RWPE2 (cell line): ENCODE measurements at places on chromosomes 1 and 21.

DNA sequence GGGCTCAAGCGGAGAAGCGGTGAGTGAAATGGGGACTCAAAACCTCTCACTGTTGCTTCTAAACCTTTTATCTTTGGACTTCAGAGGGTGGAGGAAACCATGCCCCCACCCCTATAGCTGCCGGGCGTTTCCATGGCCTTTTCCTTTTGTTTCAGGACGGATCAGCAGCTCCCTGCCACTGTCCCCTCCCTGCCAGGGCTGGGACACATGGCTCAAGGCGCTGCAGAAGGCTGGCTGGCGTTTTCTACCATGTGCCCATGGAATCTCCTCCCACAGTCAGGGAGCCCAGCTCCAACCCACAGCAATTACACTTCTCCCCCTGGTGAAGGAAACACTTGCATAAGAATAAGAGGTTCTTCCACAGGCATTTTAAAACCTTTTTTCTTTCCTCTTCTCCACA lies 812.7 kb downstream of the PLA2G4A start:
- H3K4me1 ChIP-seq, result no peaks in the 10 kb centered on the region
- no peaks in the 10 kb centered on the region for H3K27me3 ChIP-seq
- no peak overlapping the region for H3K27ac ChIP-seq

DNA sequence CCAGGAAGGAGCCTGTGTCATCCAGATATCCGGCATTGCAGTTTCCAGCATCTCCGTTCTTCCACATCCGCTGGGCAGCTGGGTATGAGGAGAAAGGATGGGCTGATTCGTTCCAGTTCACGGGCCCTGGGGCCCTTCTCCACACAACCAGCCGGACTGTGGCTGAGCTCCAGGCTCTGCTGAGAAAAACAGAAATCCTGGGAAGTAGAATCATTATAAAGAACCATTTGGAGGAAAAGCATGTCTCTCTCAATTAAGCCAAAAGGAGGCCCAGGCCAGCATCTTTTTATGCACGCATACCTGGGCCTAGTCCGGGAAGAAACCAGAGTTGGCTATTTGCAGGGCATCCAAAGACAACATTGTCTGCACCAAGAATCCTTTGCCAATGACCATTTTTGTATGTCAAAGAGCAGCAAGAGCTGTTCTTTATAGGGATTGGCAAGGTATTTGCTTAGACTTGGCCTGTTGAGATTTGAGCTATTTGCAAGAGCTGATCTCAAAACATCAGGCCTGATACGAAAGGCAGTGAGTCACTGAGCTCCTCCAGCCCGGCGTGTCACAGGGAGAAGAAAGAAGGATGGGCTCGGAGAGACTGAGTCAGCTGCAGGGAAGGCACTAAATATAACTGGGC lies 84.9 kb upstream of the ARHGEF16 start:
- H3K4me1 ChIP-seq, result no peaks in the 10 kb centered on the region
- no peak for DNase-seq
- no peak overlapping the region for H3K27ac ChIP-seq
- no peaks in the 10 kb centered on the region for H3K36me3 ChIP-seq
- peaks cover 17% of the 10 kb centered on the region for H3K27me3 ChIP-seq

DNA sequence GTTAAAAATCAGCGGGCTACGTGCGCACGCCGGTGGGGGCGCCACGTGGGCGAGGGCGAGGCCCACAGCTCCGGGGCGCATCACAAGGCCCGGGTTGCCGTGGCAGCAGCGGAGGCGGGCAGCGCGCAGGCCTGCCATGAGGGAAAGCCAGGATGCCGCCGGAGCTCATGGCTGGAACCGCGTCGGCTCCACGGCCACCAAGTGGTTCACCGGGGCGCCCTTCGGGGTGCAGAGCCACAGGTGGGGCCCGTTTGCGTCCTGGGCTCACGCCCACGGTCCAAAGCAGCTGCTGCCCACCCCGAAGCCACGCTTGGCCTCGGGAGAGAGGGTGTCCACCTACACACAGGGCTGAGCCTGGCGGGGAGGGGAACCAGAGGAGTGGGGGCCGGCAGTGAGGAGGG lies 4.9 kb upstream of the TTC22 start:
- H3K27me3 ChIP-seq, result no peaks in the 10 kb centered on the region
- peaks cover 5% of the 10 kb centered on the region for H3K4me1 ChIP-seq
- H3K4me3 ChIP-seq, result no peak overlapping the region
- DNase-seq, result no peak

DNA sequence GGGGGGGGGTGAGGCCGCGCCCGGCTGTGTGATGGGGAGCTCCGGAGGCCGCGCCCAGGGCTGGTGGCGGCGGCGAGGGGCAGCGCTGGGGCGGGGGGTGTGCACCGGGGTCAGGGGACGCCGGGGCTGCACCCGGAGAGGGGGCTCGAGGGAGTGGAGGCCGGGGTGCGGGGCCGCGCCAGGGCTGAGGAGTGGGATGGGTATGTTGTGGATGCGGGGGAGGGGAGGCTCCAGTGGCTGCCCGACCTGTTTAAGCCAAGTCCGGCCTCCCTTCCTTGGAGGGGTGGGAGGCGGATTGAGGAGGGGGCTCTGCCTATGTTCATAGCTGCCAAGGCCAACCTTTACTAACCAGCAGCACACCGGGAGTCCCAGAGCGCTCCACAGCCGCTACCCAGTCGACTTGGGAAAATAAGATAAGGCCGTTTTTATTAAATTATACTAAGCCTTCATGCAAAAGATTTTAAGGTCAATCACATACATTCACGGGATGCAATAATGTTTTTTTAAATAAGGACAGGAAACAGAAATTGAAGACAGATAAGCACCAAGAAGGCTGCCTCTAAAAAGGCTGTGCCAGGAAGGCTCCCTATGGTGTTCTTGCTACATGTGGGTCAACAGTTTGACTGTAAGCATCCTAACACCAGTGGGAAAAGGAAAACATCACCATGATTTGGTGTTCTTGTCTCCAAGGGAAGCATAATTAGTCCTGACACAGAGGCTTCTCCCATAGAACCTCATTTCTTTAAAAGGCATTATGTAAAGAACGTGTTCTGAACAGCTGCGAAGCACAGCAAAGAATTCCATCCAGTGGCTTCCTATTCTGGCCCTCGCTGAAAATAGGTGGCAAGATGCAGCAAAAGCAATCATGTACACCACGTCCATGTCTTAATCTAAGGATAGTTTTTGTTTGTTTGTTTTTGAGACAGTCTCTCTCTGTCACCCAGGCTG lies 626 bp upstream of the HLCS start:
- peak overlapping the region; percentile 75 for H3K27ac ChIP-seq
- no peaks in the 10 kb centered on the region for H3K27me3 ChIP-seq
- peaks cover 6% of the 10 kb centered on the region for H3K4me1 ChIP-seq

- H3K27ac ChIP-seq, result no peak overlapping the region
- no peaks in the 10 kb centered on the region for H3K27me3 ChIP-seq
- no peak for DNase-seq
- H3K4me3 ChIP-seq, result no peak overlapping the region
- H3K36me3 ChIP-seq, result no peaks in the 10 kb centered on the region
Measured at GRCh38 chr1:165067829-165068228, 288.7 kb downstream of the LMX1A start.

GRCh38 chr1:96365596-96366390 lies 355.8 kb upstream of the PTBP2 start:
- no peak for DNase-seq
- H3K27ac ChIP-seq, result peak overlapping the region; percentile 87
- H3K27me3 ChIP-seq, result no peaks in the 10 kb centered on the region
- peaks cover 52% of the 10 kb centered on the region for H3K4me1 ChIP-seq

GRCh38 chr1:74280642-74281396 lies 45.6 kb downstream of the TNNI3K start:
- H3K4me1 ChIP-seq, result no peaks in the 10 kb centered on the region
- no peak for DNase-seq
- H3K27me3 ChIP-seq, result no peaks in the 10 kb centered on the region

- H3K4me1 ChIP-seq, result no peaks in the 10 kb centered on the region
- DNase-seq, result no peak
- H3K4me3 ChIP-seq, result no peak overlapping the region
- no peaks in the 10 kb centered on the region for H3K36me3 ChIP-seq
Measured at GRCh38 chr1:162832470-162832869, 28.5 kb downstream of the CCDC190 start.

DNA sequence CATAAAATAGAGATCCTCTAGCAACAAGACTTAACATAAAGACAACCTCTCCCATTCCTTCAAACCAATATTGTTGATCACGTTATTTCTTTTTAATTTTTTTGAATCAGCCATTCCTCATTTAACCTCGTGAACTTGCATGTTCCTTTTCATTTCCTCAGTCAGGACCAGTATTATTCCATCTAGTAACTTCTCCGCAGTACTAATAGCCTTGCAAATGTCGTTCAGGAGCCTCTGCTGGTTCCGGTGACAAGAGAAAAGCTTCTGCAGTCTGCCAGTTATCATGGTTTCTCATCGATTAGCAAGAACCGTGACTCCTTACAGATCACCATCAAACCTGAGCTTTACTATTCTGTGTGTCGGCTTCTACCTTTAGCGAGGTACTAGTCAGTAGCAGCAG lies 3.0 kb downstream of the APP start:
- peak overlapping the region; percentile 76 for H3K27ac ChIP-seq
- peaks cover 40% of the 10 kb centered on the region for H3K4me1 ChIP-seq
- H3K36me3 ChIP-seq, result no peaks in the 10 kb centered on the region
- peak overlapping the region; percentile 83 for H3K4me3 ChIP-seq

- H3K27me3 ChIP-seq, result no peaks in the 10 kb centered on the region
- no peak overlapping the region for H3K4me3 ChIP-seq
- H3K36me3 ChIP-seq, result no peaks in the 10 kb centered on the region
Measured at GRCh38 chr1:221779771-221780170, 37.9 kb upstream of the DUSP10 start.
